ENCODE measurements at places on chromosomes 2 and 18. TPM values are rescaled to one million over a fixed set of nuclear protein-coding genes. Genes with fewer than 3 reads are reported as not detected.

The CHRNG gene
- total RNA-seq = not detected

The ADGRF3 gene
- not detected for total RNA-seq

The MTERF4 gene
- total RNA-seq = 19.3 TPM

The G6PC2 gene
- not detected for total RNA-seq

The ATP6V1C2 gene
- total RNA-seq = 1.5 TPM

The HOXD13 gene
- not detected for total RNA-seq

The CCL20 gene
- total RNA-seq = 1.0 TPM
